Skin of body (tissue), 3 donors: ENCODE measurements at places on chromosomes 11 and 22.
A peak's percentile ranks its signal among the peaks of the same experiment; 100 is the strongest.

DNA sequence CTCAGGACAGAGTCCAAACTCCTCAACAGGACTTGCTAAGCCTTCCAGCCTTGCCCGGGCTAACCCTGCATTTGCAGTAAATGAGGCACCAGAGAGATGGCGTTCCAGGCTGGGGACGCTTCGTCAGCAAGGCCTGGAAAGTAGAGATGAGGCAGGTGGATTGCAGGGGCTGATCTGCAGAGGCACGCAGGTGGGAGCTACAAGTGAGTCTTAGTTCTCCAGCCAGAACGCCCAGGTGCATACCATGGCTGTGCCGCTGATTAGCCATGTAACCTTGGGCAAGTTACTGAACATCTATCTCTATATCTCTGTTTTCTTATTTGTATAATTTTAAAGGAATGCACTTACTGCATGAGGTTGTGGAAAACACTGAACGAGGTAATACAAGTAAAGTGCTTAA, 52.7 kb upstream of the BARX2 start:
- DNase-seq, result no peak

DNA sequence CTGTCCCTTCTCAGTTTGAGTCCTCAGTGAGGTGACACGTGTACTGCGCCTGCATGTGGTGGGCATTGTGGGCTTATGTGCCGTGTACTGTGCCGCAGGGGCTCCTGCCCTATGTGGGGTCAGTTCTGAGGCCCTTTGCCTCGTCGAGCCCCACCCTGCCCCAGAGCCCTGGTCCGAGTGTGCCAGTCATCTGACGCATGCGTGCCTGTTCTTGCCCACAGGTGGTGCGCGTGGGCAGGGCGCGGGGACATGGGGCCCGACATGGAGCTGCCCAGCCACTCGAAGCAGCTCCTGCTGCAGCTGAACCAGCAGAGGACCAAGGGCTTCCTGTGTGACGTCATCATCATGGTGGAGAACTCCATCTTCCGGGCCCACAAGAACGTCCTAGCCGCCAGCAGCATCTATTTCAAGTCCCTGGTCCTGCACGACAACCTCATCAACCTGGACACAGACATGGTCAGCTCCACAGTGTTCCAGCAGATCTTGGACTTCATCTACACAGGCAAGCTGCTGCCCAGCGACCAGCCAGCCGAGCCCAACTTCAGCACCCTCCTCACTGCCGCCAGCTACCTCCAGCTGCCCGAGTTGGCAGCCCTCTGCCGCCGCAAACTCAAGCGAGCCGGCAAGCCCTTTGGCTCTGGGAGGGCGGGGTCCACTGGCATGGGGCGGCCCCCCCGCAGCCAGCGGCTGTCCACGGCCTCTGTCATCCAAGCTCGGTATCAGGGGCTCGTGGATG, 22.3 kb upstream of the TMEM191C start:
- DNase-seq, result no peak

DNA sequence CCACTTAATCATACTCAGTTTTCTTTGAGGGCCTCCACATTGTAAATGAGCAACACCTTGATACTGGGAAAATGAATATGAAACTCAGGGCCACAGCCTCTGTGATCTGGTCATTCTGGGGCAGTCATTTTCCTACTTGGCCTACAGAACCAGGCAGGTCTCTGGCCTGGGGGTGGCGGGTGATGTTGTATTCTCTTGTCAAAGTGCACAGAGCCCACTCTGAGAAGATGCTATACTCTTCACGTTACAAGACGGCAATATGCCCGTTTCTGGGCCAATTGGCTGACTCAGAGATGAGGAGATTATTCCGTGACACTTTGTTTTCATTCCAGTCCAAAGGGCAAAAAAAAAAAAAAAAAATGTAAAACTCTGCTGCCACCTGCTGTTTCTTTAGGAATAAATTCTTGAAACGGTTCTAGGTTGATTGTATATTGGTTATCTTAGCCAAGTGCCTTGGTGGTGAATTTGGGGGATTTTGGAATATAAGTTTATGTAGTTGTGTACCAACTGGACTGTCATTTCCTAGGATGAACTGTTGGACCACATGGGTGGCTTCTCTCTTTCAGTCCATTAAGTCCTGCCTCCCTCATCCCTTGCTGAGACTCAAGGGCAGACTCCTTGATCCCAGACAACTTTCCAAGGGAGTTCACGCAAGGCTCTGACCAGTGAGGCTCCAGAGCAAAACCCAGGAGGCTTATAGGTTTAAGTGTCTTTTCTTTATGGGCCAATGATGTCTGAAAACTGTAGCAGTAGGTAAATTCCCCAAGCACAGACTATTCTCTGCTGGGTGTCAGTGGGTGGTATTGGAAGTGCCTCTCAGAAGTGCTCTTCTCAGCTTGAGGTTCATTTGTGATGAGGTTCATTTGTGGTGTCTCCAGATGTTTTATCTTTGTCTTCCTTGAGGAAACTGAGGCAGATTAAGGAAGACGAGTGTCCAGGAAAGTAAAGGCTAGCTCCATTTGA, 18.2 kb downstream of the ADM start:
- DNase-seq, result peak; percentile 91

DNA sequence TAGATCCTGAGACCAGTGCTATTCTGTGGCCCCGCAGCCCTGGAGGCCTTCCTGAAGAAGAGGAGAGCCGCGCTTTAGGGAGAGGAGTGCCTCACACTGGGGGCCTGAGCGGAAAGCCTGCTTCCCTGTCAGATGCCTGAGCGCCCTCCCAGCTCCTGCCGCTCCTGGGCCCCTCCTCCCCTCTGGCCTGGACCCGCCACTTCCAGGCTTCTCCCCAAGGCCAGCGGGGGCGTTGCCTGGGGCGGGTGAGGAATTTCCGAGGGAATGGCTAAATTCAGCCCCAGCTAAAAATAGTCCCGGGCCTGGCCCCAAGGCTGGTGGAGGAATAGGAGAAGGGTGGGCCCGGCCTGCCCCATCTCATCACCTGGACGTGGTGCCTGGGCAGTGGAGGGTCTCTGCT, 15.4 kb downstream of the ARHGEF17 start:
- DNase-seq, result peak; percentile 48

DNA sequence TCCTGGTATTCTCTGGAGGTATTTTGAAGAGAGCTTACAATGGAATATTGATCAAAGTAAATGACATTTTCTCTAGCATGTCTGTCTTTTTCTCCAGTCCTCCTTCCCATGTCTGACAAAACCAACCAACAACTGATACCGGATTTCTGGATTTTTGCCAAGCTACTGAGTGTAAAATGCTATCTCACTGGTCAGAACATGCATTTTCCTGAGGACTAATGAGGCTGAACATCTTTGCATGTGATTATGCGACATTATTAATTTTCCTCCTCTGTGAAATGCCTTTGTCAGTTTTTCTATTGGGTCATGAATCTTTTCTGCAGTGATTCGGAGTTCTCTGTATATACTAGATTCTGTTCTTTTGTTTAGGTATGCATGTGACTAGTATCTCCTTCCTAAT, 51.4 kb downstream of the CDON start:
- no peak for DNase-seq

GRCh38 chr22:29359469-29359868, 28.9 kb downstream of the AP1B1 start:
- no peak for DNase-seq

DNA sequence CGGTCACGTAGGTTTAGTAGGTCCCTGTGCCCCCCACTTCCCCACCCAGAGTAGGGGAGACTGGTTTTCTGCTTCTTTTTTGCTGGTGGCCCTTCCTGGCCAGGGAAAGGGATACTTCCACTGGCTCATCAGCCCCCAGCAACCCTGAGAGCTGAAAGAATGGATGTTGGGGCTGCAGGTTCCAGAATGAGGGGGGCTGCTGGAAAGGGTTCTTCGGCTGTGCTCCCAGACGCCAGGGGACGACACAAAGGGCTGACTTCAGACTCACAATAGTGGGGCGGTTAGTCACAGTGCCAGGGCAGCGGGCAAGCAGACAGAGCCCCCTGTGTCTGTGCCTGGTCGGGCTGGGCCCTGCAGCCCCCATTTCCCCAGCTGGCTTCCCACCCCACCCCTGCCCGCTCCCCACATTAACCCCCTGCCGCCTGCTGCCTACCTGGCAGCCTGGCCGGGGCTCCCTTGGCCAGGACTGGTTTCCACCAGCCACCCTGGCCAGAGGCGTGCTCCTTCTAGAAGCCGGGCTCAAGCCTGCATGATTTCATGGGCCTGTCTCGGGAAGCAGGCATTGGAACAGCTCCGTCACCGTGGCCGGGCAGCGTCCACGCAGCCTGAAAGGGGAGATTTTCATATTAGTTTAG, 79.1 kb upstream of the WNT7B start:
- DNase-seq, result no peak

- DNase-seq, result no peak
Measured at GRCh38 chr22:27409299-27409698, 392.3 kb downstream of the MN1 start.
